CD8-positive, alpha-beta T cell (primary cell): ENCODE measurements at places on chromosomes 7 and 10.

GRCh38 chr7:2981103-2981480 lies 62.6 kb downstream of the CARD11 start:
- no peak for DNase-seq

DNA sequence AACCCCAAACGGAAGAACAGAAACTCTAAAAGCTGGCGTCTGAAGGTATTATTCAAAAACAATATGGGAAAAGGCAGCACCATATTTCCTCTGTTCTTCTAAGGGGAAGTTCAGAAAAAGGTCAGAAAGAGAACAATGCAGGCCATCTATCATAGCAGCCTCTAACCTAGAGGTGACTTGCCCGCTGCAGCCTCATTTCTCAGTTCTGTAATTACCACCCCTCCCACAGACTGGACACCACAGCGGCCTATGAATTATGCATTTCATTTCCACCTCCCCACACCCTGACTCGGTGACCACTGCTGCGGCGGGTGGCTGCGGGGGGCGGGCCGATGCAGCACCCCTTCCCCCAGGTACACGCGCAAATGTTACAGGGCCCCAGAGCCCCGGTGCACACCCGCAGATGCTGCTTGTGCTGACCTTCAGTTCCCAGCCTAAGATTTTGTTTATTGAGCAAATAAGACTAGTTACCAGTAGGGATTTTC lies 125.5 kb downstream of the CLEC2L start:
- no peak for DNase-seq

- no peak for DNase-seq
These were observed 119.3 kb downstream of the SRPK2 start for GRCh38 chr7:105269397-105269796.

- DNase-seq, result no peak
These were observed 216.8 kb downstream of the RPS24 start for GRCh38 chr10:78250313-78251015.

GRCh38 chr10:14873090-14873760 lies 5.4 kb upstream of the SUV39H2 start:
- DNase-seq, result no peak
